ENCODE measurements at places on chromosomes 4 and X.
A peak's percentile ranks its signal among the peaks of the same experiment; 100 is the strongest.

- no peak for DNase-seq
Measured at GRCh38 chr4:162557516-162558106, 393.8 kb upstream of the FSTL5 start.

GRCh38 chrX:115649461-115650063 is 88.6 kb downstream of the PLS3 start:
- DNase-seq: no peak

GRCh38 chr4:70714079-70714887 is 7.5 kb upstream of the RUFY3 start:
- DNase-seq: no peak

GRCh38 chr4:128782076-128782715 is 27.3 kb upstream of the JADE1 start:
- DNase-seq: no peak

DNA sequence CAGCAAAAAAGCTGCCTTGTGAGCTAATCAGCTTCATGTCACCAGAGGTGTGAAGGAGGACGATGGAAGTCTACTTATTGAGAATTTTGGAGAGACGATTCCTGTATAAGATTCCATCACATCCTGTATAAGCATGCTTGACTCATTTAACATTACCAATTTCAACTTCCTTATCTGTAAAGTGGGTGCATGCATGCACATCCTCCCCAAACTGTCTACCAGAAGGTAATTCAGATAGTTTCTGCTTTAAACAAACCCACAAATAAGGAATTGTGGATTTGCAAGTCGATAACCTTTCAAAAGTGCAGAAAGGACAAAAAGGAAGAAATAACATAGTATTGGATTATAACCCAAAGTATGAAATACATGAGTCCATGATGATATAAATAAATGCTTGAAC is 31.1 kb downstream of the AKAP4 start:
- DNase-seq: no peak

GRCh38 chr4:22356987-22357596 is 158.8 kb downstream of the ADGRA3 start:
- DNase-seq: peak; percentile 13

DNA sequence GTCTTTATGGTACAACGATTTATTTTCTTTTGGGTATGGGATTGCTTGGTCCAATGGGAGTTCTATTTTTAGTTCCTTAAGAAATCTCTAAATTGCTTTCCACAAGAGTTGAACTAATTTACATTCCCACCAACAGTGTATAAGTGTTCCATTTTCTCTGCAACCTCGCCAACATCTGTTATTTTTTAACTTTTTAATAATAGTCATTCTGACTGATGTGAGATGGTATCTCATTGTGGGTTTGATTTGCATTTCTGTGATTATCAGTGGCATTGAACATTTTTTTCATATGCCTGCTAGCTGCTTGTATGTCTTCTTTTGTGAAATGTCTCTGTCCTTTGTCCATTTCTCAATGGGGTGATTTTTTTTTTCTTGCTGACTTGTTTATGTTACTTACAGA is 42.8 kb downstream of the UCHL1 start:
- no peak for DNase-seq

DNA sequence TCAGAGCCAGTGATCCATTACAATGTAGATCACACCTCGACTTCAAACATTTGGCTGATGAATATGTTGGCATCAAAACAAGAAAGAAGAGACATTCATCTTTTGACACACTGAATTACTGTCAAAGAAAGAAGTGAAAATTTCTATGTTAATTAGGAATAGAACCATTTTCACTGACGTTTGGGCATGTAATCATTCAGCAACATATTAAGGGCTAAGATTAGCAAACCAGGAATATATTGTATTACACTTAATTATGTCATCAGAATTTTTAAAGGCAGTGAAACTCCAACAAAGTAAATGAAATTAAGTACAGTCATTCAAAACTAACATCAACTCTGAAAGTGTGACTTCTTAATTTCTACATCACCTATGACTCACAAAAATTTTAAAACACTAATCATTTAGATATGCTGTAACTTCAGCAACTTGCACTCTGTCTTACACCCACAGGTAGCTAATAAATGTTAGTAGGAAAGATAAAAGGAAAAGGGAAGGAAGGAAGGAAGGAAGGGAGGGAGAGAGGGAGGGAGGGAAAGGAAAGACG is 1.4 kb upstream of the SMR3A start:
- DNase-seq: no peak

- no peak for DNase-seq
Measured at GRCh38 chrX:96102997-96103396, 581.6 kb upstream of the DIAPH2 start.

GRCh38 chr4:122053186-122053585 is 98.9 kb upstream of the BLTP1 start:
- no peak for DNase-seq

DNA sequence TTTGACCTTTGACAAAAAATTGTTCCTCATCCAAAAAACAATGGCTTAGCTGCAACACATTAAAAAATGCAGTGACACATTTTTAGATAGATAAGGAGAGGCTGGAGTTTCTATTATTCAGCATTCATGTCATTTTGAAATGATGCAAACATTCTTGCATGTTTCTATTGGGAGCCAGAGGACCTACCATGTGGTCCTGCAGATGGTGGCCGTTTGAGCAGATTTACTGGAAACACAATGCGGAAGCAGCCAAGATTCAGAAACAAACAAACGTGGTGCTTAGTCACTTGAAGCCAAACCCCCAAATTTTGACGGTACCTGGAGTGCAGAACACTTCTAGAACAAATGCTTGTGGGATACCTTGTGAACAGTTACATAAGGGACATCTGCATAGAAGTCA is 456.7 kb downstream of the PCDH18 start:
- DNase-seq: no peak

- DNase-seq: no peak
Measured at GRCh38 chr4:66602622-66603021, 932.3 kb upstream of the EPHA5 start.

DNA sequence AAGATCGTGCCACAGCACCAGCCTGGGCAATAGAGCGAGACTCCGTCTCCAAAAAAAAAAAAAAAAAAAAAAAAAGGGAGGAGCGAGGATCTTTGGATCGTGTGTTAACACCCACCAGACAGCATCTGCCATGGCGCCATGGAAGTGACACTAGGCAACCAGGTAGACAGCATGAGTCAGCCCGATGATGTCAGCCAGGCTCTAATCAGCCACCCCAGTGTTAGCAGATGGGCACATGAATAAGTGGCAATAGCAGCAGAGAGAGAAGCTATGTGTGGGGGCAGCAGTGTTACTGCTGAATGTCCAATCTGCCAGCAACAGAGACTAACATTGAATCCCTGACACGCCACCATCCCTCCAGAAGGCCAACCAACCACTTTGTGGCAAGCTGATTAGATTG is 6.6 kb downstream of the SYN1 start:
- no peak for DNase-seq

GRCh38 chr4:158670975-158671664 is 567 bp downstream of the C4orf46 start:
- peak; percentile 47 for DNase-seq

- no peak for DNase-seq
Measured at GRCh38 chr4:112747036-112747435, 110.1 kb downstream of the LARP7 start.

- DNase-seq: no peak
Measured at GRCh38 chr4:186557486-186557885, 2.1 kb upstream of the MTNR1A start.

DNA sequence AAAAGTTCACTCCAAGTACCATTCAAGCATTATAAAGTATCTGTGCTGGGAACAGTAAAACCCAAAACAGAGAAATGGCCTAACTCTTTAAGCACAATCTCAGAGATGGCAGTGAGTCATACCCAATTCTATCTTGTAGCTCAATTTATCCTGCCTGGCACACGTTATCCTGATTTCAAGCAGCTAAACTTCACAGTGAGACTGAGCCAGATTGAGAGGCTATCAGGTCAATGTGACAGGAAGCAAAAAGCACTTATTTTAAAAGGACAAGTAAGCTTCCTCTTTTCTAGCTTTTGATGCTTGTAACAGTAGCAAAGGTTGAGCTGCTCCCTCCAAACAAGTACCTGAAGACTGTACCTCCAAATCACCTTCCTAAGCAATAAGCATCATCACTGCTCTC is 324.9 kb downstream of the NAF1 start:
- DNase-seq: no peak

GRCh38 chr4:165393051-165393450 is 14.2 kb downstream of the CPE start:
- no peak for DNase-seq

DNA sequence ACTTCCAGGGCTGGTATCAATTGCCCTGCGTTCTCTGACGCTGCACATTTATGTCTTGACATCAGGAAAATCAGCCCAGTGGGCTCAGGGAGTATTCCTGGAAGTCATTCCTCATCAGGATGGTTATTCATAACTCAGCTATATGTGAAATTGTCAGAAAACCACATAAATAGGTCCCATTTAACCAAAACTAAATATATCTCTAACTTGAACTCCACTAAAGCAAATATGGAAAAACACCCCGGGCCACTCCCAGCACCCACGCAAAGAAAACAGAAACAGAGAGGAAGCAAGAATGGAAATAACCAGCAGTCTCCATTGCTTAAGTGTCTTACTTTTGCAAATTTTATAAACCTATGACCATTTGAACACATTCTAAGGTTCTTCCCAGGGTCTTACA is 112.0 kb downstream of the IRF2 start:
- DNase-seq: no peak

DNA sequence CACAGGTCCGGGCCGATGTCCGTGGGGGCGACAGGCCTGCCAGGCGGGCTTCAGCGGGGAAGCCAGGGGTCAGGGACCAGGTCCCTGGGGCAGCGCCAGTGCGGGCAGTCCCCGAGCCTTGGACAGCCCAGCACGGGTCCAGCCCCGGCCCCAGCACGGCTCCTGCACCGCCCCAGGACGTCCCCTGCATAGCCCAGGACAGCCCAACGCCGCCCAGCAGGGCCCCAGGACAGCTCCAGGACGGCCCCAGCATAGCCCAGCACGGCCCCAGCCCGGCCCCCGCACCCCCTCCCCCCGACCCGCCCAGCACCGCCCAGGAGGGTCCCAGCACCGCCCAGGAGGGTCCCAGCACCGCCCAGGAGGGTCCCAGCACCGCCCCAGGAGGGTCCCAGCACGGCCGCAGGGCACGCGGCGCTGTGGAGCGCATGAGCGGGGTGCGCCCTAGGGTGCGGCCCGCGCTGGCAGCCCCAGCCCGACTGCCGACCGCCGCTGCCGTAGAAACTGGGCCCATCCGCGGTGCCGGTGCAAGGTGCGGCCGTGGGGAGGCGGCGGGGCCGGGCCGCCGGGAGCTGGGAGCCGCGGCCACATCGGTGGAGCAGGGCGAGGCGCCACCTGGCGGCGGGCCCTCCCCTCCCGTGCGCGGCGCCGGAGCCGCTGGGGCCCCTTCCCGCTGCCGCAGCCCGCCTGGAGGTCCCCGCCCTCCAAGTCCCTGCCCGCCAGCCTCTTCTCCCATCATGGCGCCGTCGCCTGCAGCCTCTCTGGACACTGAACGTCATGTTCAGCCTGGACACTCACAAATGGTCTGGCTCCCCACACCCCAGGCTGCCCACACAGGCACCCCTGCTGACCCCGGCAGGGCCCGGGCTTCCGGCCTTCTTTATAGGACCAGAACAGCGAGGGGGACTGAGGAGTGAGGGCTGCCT is 106.8 kb upstream of the NKX1-1 start:
- no peak for DNase-seq

DNA sequence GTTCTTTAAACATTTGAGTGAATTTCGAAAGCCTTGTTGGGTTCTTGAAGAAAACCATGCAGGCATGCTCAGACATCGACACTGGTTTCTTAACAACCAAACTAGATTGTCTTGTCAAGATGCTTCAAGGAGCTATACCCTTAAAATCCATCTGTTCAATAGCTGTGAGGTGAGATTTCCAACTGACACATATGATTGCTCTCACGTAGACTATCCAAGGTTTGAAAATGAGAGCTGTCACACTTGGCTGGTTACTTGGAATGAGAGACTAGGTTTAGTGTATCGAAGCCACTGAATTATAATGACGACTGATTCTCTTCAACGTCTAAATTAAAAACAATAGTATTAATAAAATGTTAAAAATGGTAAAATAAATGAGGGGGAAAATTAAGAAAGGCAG is 2725.5 kb downstream of the ARAP2 start:
- no peak for DNase-seq

DNA sequence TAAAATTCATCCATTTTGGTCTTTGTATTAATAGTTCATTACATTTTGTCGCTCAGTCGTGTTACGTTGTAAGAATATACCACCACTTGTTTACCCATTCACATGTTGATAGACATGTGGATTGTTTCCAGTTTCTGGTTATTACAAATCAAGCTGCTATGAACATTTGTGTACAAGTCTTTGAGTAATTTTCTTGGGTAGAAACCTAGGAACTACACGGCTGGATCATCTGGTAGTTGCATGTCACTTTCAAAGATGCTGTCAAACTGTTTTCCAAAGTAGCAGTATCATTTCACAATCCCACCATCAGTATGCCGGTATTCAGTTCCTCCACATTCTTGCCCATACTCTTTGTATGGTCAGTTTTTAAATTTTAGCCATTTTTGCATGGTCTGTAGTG is 98.0 kb downstream of the GASK1B start:
- DNase-seq: no peak

DNA sequence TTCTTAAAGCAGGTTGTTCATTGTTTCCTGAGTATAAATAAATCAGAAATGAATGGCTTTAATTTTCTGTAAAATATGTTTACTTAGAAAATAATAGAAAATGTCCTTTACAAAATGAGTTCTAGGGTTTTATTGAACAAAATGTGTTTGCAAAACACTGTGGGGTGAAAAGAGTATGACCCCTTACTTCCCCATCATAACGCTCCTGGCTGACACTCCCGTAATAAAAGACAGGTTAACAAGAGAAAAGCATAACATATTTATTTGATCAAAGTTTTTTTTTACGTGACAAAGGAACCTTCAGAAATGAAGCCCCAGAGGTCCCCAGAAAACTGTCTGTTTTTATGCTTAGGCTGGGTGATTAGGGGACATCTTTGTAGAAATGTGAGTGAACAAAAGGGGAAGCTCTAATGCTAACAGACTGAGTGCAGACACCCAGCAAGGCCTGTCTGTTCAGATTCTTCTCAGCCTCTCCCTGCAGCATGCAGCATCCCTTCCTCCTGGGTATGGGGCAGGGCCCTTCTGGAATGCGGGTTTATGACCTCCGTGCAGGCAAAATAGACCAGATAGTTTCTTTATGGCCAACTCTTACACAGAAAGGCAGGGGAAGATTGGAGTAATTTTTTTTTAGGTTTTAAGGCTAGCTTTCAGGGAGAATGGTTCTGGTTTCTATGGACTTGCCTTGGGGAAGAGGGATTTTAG is 26.1 kb downstream of the ZFP42 start:
- no peak for DNase-seq

GRCh38 chr4:123235431-123235830 is 161.2 kb upstream of the SPRY1 start:
- DNase-seq: no peak

DNA sequence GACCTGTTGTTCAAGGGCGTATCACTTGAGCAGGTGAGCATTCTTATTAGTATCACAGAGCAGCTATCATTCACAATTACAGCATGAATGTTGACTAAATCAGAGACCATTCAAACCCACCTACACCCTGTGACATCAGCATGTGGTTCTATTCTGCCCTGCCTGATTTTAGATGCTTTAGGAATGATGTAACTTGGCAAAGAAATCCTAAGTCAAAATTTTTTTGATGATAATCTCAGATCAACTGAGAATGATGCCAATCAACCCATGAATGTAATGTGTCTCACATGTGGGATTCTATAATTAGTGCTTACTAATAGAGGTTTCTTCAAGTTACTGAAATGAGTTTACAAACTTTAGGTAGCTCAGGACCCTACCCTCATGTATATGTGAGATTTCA is 13.4 kb upstream of the CHIC2 start:
- DNase-seq: no peak

All from NCI-H510A treated with DMSO at 0.1 percent for 48 hours (cell line).